ENCODE measurements at places on chromosomes 3 and 15.

DNA sequence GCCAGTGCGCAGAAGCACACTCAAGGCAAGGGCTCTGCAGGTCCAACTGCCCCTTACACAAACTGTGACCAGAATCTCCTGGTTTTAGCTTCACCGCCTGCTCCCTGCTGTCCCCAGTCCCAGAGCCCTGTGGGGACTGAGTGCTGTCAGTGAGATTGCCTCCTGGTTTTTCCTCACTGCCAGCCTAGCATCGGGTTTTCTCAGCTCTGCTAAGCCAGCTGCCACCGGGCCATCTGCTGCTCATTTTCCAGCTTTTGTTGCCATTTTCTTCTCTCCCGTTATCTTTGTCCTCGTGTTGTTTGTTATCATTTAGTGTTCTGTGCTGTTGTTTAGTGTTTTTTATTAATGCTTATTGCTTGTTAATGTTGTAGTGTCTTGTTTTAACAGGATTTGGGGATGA, 79.5 kb upstream of the BLM start:
- no peak for DNase-seq

- no peak for DNase-seq
These were observed 68.4 kb upstream of the MFGE8 start for GRCh38 chr15:88981244-88982215.

DNA sequence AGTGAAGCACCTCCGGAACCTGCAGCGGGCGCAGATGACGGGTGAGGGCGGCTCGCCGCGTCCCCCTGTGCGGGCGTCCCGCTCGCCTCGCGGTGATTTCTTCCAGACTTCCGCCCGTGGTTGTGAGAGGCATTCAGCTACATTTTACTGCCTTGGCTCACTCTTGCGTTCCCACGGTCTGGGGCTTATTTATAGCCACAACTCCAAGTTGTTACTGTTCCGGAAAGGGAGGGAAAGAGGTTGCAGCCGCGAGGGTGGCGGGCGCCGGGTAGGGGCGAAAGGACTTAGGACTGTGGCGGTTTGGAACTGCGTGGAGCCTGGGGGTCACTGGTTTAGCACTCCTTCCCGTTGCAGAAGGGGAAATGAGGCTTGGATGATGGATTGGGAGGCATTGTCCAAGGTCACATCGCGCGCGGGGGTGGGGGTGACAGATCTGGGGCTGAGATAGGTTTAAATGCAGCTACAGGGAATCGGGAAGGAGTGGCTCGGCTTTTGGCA, 1.1 kb downstream of the HES1 start:
- DNase-seq = no peak

DNA sequence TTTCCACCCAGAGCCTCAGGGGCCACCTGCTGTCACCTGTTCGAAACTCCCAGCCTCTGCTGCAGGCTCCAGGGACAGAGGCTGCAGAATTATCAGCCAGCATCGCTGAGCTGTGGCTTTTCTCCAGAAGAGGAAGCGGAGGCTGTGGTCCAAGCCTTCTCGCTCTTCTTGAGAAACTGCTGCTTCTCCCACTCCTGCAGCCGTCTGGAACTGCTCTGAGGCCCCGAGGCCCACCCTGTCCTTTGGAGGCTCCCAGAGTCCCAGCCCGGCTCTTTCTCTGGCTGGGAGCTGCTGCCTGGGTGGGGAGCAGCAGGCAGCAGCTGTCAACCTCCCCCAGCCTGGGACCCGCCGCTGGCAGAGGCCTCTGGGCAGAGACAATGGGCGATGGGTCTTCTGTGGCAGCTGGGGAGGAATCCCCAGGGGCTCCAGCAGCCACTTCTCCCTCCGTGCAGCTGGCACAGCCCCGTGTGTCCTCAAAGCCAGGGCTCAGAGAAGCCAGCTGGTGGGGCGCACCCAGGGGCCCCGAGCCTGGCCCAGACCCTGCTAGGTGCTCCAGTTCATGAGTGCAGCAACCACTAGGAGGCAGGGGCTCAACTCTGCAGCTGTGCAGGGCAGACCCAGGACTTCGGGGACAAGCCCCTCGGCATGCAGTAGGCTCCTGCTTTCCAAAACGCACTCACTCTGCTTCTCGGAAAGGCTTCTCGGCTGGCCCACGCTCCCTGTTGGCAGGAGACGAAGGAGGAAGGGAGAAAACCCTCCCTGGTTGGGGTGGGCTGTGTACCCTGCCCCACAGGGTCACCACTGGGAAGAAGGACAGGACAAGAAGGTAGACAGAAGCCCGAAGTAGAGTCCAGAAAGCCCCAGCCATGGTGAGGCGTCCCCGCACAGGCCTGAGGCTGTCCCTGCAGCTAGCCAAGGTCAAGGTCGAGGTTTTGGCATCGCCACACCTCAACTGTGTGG, 49.9 kb upstream of the FURIN start:
- no peak for DNase-seq

DNA sequence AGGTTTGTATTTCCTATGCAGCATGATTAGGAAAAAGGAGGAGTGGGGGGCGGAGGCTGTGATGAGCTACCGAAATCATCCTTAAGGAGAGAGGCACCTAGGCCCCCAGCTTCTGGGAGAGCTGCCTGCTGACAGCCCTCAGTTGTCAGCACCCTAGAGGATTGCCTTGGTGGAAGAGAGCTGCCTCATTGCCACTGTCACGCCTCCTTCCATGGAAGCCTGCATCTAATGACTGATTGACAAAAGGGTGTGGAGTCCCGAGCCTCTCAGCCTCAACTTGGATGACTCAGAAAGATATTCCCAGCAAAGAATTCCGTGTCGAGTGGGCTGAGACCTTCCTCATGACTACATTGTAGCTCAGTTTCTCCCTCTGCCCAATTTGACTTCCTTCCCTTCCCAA, 320.4 kb upstream of the PROK2 start:
- DNase-seq = no peak

- DNase-seq = no peak
These were observed 314.7 kb upstream of the ROPN1 start for GRCh38 chr3:124306665-124307064.

All from NCI-H510A (cell line).